ENCODE measurements at places on chromosomes 7 and 10. TPM values are rescaled to one million over a fixed set of nuclear protein-coding genes. Genes with fewer than 3 reads are reported as not detected.

SLC18A3 gene
- not detected for total RNA-seq

GRCh38 chr7:81676105-81676811 lies 93.6 kb downstream of the HGF start:
- DNase-seq = no peak

- no peak for DNase-seq
These were observed 8.4 kb upstream of the PGAM2 start for GRCh38 chr7:44073664-44074348.

OGA gene
- total RNA-seq = 132 TPM

GRCh38 chr10:90784771-90785170 lies 73.1 kb downstream of the HTR7 start:
- DNase-seq = no peak

Data from SJCRH30 (cell line).